ENCODE measurements at places on chromosomes 11 and 22.
A peak's percentile ranks its signal among the peaks of the same experiment; 100 is the strongest.

DNA sequence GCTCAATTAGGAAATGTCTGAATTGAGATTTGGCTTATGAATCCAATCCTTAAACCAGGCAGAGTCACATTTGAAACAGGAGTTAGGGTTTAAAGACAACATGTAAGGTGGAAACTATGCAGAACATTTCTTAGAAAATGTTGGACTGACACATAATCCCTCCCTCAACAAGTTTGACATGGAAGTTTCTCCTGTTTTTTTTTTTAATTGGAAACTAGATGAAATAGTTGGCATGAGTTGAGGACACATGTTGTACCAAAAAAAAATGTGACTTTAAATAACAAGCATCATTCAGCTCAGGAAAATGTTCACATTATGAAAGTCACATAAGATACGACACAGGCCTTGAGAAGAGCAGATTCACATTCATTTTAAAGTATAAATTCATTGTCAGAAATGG lies 154.9 kb upstream of the DDI1 start:
- no peak for DNase-seq

- DNase-seq = no peak
Measured at GRCh38 chr11:40186437-40187263, 1272.8 kb downstream of the LRRC4C start.

GRCh38 chr11:83835423-83835822 lies 549.3 kb upstream of the CCDC90B start:
- DNase-seq = no peak

DNA sequence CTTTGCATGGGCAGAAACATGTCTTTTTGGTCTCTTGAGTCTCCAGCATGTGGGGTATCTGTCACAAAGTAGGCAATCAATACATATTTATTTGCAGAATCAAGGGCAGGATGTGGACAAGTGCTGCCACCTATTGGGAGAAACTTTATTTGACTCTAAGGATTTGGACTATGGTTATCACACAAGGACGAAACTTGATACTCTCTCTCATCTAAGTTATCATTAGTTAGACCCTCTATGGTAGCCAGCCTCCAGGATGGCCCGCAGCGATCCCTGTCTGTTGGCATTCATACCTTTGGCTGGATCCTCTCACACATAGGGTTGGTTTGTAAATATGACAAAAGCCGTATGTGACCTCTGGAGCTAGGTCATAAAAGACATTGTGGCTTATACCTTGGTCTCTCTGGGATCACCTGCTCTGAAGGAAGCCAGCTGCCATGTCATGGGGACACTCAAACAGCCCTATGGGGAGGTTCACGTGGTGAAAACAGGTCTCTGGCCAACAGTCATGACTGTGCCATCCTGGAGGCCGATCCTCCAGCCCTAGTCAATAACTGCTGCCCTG lies 1.1 kb upstream of the FBXO7 start:
- peak; percentile 11 for DNase-seq
